ENCODE measurements at places on chromosomes 7 and 10. TPM values are rescaled to one million over a fixed set of nuclear protein-coding genes. Genes with fewer than 3 reads are reported as not detected.

PEX1 gene
- total RNA-seq = 17.0 TPM

STRIP2 gene
- 0.81 TPM for total RNA-seq

ADAM12 gene
- 45.6 TPM for total RNA-seq

EIF4H gene
- 205 TPM for total RNA-seq

ZNF425 gene
- total RNA-seq = 5.9 TPM
